NCI-H1105 (cell line): ENCODE measurements at places on chromosomes 6 and 20.
A peak's percentile ranks its signal among the peaks of the same experiment; 100 is the strongest.

GRCh38 chr20:25739615-25740320 lies 43.1 kb upstream of the ZNF337 start:
- DNase-seq = no peak

- no peak for DNase-seq
Measured at GRCh38 chr6:4157506-4157905, 22.1 kb upstream of the ECI2 start.

DNA sequence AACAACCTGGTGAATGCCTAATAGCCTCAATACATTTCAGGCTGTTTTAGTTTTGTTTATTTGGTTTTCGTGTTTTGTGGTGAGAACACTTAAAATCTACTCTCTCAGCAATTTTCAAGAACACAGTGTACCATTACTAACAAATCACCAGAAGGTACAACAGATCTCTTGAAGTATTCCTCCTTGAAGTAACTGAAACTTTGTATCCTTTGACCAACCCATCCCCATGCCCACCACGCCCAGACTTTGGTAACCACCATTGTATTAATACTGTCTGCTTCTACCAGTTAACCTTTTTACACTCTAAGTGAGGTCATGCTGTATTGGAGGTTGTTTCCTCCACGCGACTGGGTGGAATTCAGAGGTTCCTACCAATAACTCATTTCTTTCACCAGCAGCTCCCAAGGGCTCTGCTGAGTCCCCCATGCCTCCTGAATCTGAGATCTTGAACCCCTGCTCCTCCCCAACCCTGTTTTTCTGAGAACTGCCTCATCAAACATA lies 5.7 kb upstream of the TRIM40 start:
- DNase-seq = no peak

DNA sequence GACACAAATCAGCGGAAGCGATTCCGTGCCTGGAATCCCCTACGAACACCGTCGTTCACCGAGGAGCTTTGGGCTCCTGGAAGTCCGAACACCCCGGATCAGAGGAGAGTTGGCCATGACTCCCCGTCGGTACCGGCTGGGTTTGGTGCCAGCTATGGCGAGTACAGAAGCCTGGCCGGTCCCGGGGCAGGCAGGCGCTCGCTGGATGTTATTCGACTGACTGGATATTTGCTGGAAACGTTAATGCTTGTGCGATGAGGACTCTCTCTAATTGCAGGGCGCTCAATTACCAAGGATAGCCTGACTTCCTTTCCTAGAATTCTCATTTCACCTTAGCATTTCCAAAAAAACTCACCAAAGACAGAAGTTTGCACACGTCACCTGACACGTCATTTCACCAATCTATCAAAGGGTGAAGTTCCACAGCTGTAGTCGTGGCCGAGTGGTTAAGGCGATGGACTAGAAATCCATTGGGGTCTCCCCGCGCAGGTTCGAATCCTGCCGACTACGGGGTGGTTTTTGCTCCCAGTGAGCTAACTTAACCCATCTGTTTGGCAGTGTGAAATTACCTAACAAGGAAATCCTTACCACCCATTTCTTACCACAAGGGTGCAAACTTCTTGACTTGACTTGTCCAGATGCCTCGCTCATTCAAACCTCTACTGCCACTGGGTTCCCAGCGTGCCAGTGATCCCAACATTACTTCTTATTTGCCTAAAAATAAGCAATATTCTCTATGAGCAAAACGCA lies 22.7 kb upstream of the ZNF184 start:
- no peak for DNase-seq

DNA sequence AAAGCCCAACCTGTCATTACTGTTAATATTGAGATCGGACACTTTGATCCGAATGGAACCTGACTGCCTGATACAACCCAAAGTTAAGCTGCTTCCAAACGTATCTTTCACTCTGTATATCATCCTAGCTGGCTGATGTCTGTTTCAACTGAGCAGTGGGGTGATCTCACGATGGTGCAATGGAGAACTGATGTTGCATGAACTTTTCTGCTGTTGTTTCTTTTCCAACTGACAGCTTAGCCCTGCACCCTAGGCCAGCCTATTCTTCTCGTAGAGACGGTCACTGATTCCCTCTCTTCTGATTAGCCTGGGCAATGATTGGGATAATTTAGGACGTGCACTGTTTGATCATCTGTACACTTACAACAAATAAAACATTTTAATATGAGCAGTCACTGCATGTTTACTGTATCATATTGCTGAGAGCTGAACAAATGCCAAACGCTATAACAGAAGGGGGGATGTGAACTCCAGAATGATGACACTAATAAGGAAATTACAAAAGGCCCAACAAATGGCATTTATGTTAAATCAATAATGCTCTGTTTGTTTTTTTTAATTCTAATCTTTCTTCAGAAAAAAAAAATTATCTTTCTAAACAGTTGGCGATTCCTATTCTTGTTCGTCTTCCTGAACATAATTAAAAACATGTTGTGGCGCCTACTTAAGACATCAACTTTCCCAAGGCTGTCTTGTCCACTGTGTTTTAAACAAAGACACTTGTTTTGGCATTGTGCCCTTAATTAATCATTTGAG lies 184.8 kb downstream of the ZNF217 start:
- DNase-seq = no peak

- DNase-seq = no peak
Measured at GRCh38 chr20:62677678-62678077, 31.0 kb upstream of the NTSR1 start.

DNA sequence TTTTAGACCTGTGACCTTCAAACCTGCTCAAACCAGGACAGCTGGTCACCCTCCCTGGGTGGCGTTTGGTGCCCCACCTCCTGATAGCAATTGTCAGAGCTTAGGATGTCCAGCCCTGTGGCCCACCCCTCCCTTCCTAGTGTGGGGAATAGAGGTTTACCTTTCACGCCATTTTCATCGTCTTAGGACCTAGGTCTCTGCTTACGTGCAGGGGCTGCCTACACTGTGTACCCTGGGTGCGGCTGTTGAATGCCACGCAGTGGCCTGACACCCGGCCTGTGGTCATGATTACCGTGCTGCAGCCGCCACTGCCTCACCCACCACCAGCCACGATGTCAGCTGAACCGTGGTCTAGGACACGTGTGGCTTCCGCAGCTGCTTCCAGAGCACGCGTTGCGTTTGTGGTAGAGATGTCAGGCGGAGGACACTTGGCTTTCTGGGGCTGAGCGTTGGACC lies 157.3 kb downstream of the DTNBP1 start:
- DNase-seq = no peak

GRCh38 chr6:7112741-7113313 lies 5.1 kb downstream of the RREB1 start:
- DNase-seq = no peak

- DNase-seq = no peak
Measured at GRCh38 chr6:14452567-14453527, 335.3 kb downstream of the CD83 start.

- DNase-seq = peak; percentile 32
Measured at GRCh38 chr20:34473262-34473883, 42.8 kb upstream of the DYNLRB1 start.

DNA sequence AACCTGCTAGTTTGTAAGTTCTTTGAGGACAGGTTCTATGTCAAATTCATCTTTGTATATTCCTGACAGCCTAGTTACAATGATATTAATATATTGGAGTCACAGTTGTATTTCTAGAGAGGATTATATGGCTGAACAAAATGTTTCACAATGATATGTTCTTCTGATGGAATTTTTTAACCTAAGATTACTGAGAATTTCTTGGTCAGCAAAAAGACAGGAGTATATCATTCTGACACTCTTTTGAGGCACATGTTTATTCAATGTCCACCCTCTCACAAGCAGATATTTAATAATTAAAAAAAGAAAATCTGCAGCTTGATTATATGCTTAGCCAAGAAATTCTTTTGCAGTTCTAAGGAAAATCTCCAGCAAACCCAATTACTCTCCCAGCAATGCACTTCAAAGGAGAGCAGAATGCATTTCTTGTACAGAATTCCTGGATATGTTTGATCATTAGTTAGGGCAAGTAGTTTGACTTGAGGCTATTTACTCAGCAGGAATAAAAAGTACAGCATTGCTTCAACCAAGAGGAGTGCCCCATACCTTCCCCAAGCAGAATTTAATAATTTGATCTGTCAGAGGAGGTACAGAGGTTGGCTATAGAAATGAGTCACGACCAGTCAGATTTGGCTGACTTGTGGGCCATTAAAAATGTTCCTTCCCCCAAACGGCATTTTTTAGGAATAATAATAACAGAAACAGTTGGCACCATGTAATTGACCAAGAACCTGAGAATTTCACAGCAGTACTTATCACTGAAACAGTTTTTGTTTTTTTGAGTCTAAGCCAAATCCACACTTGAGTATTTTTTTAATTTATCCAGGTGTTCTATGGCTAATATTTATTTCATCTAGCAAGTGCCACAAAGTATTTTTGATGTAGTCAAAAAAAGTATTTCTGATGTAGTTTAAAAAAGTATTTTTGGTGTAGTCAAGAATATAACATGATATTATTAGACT lies 508.1 kb upstream of the FLRT3 start:
- no peak for DNase-seq

GRCh38 chr6:43331891-43332290 lies 23.3 kb upstream of the CRIP3 start:
- no peak for DNase-seq

DNA sequence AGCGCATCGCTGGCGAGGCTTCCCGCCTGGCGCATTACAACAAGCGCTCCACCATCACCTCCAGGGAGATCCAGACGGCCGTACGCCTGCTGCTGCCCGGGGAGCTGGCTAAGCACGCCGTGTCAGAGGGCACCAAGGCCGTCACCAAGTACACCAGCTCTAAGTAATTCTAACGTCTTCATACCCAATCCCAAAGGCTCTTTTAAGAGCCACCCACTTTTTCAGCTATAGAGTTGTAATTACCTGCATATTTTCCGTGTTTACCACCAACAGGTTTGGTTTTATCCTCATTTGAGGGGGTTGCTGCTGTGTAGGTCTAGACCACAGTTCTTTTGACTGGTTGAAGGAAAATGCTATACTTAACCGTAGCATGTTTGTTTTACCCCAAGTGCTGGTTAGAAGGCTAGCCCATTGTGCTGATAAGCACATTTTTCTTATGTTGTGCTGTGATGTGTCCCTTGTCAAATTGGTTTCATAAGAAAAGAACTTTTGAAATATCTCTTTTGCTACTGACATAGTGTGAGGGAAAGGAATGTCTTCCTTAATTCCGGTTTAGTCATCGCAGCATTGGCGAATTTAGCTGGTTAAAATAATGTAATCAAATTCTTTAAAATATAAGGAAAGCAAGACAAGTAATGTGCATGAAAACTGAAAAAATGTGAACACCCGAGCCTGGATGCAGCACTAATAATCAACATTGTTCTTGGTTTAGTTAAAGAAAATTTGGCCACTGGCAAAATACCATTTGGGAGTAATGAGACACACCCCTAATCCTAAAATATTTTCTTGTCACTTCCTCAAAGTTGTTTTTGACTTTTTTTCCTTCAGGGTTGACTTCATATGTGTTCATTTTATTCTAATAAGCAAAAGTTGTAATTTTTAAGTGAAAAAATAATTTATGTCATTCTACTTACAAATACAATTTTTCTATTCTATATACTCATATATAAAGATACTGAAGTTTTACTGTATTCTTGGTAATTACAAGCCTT lies 112.8 kb downstream of the HFE start:
- DNase-seq = no peak

GRCh38 chr6:13712599-13712898 lies 914 bp upstream of the RANBP9 start:
- DNase-seq = no peak

DNA sequence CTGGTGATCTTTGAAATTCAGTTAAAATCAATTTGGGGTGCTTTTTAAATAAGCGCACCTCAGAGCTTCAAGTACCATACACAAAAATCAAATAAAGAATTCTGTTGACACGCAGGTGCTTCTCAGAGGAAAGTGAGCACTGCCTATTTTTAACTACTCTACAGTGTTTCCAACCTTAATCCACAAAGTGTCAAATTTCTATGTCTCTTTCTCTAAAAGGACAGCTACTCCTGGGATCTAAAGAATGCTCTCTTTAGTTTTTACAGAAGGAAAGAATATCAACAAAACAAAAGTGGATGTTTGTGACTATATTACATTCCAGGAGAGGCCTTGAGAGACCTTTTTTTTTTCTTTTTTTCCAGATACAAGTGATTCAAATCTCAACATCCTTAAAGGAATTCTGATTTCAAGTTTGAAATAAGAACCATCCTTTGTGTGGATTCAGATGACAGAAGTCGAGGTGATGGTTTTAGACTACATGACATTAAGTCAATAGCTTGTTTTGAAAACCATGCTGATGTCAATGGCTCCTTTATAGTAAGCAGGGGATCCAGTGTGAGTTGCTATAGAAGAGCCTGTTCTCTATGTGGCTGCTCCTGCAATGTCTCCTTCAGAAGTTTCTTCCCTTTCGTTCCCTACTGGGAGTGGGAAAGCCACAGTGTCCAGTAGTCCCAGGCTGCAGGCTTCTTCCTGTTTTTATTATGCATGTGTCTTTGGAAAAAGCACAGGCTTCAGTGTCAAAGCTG lies 67.2 kb upstream of the DEFB112 start:
- DNase-seq = no peak

DNA sequence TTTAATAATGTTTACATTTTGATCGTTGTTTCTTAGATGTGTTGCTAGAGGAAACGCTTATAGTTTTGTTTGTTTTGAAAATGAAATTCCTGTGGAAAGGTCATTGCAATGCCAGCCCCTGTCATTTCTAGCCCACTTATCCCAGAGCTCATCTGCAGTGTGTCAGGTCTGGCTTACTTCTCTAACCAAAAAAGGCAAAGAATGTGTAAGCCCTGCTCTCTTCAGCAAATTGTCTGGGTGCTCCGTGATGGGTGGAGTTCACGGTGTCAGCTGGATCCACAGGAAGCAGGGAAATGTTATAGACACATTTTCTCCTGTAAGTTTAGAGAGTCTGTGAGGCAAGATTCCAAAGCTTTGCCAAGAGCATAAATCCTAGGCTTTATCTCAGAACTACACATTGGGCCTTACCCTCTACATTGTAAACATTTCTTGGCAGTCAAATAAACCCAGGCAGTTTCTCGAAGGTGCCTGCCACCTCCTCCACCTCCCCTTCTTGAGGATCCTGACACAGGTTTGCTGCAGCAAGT lies 50.9 kb downstream of the RPRD1B start:
- no peak for DNase-seq

GRCh38 chr6:93848031-93848742 lies 428.8 kb upstream of the EPHA7 start:
- DNase-seq = no peak
